ENCODE measurements at places on chromosomes 12 and 14.

DNA sequence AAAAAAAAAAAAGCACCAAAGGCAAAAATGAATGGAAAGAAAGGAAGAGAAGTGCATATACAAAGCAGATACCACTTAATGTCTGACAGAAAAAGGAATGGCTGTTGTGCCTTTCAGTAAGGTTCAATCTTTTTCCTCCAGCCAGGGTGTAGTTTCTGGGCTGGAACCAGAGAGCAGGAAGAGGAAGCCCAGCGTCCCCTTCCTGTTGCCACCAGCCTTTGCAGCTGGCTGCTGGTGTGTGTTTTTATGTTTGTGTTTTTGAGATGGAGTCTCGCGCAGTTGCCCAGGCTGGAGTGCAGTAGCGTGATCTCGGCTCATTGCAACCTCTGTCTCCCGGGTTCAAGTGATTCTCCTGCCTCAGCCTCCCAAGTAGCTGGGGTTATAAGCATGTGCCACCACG lies 64.6 kb upstream of the LTA4H start:
- no peak for DNase-seq

- no peak for DNase-seq
These were observed 42.0 kb upstream of the TOMM20L start for GRCh38 chr14:58353516-58354299.

- DNase-seq = no peak
These were observed 981.0 kb downstream of the TMEM121 start for GRCh38 chr14:106507354-106507753.

- DNase-seq = no peak
These were observed 108.5 kb downstream of the ARF6 start for GRCh38 chr14:50001151-50001998.

DNA sequence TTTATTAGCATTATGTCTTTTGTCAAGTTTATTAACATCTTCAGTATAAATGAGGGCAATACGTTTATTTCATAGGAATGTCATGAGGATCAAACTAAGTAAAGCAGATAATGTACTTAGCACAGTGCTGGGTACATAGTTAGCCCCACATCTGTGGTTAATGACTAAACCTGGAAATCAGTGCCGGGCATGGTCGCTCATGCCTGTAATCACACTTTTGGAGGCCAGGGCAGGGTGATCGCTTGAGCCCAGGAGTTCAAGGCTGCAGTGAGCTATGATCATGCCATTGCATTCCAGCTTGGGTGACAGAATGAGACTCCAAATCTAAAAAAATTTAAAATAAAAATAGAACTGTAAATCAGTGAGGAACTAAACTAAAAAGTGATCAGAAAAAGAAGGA lies 44.8 kb upstream of the GUCY2C start:
- DNase-seq = no peak

DNA sequence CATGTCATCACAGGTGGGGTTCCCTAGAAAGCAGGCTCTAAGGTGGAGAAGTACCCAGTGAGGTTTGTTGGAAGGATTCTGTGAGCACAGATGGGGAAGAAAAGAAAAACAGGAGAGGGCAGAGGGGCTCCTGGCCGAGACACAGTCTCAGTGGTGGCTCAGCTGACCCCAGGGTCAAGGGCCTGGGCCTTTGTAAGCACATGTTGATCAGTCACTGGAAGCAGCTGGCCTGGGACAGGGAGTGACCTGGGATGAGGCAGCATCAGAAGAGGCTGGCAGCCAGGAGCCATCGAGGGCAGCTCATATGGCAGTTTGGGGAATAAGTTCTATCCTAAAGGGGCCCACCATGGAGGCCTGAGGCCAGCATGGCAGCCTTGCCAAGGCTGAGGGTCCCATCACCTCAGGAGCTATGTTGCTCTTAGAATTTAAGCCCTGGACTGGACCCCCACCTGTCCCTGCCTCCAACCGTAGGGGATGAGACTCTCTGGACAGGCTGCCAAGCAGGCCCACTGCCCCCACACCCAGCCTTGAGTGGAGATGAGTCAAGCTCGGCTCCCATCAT lies 6.3 kb upstream of the TMEM179 start:
- DNase-seq = no peak

GRCh38 chr12:112294793-112295192 lies 87.4 kb downstream of the HECTD4 start:
- DNase-seq = no peak

- no peak for DNase-seq
These were observed 283.1 kb downstream of the DPF3 start for GRCh38 chr14:72610831-72611200.

DNA sequence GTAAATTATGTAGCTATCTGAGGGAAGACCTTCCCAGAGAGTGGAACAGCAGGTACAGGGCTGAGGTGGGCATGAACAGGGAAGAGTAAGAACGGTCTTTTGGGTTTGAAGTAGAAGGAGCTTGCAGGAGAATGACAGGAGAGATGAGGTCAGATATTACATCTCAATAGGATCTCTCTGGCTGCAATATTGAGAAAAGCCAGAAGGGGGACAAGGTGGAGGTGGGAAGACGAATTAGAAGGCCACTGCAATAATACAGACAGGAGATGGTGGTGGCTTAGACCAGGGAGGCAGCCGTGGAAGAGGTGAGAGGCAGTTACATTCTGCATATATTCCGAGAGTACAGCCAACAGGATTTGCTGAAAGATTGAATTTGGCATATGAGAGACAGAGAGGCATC lies 310.2 kb downstream of the APAF1 start:
- no peak for DNase-seq

DNA sequence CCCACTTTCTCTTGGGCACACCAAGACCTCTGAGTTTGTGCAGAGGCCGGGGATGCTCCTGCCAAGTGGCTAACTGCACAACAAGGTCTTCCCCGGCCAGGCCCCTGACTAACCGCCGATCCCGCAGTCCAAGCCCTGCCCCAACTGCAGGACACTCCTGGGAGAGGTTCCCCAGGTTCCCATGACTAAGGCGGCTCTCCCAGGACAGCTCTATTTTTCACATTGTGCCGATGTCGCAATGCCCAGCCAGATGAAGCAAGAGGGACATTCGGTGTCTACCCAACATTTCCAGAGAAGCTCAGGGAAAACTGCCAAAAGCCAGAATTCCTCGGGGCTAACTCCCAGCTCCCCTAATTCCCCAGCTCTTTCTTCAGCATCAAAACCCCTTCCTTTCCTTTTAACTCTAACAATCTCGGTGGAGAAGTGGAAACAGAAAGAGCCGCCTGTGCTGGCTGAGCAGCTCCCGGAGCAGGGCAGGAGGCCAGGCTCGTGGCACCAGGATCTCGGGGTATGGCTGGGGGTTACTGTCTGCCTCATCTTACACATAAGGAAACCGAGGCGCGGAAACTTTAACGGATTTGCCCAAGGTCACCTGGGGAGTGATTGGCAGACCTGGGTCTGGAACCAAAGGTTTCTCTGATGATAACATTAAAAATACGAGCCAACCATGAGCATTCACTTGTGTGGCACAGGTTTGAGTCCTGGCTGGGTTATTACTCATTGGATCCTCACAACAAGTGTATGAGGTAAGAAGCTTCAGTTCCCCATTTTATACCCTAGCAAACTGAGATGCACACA lies 318.2 kb downstream of the BCL11B start:
- DNase-seq = no peak

DNA sequence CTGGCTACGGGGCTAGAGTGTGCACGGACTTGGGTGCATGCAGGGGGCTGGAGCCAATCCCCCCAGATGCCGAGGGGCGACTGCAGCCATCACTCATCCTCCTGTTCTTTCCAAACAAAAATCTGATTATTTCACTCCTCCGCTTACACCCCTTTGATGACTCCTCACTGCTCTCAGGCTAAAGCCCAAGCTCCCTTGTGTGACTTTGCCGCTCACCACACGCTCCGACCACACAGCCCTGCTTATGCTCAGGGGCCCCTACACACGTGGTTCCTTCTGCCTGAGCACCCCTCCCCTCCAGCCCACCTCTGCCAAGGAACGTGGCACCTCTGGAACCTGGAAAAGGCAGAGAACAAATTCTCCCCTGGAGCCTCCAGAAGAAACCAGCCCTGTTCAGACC lies 13.7 kb downstream of the CHFR start:
- DNase-seq = no peak

GRCh38 chr14:64059454-64060198 lies 206.8 kb downstream of the SYNE2 start:
- DNase-seq = no peak

DNA sequence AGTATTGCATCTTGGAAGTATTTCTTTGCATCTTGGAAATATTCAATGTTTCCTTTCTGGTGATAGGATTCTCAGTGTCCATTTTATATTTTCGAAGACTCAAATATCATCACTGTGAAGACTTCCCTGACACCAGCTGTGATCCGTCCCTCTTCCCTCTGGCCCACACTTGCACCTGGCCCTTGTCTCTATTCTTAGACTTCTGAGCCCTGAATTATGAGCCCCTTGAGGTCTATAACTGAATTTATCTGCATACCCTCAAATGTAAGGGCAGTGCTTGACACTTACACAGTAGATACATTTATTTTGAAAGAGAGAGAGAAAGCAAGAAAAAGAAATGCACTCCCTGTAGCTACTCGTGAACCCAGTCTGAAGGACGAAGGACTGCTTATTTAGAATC lies 376.7 kb downstream of the ZFP36L1 start:
- DNase-seq = no peak

GRCh38 chr14:66965831-66966230 lies 223.4 kb upstream of the GARIN2 start:
- DNase-seq = peak; percentile 10

- DNase-seq = no peak
These were observed 276.0 kb downstream of the ADGRD1 start for GRCh38 chr12:131229426-131230339.

DNA sequence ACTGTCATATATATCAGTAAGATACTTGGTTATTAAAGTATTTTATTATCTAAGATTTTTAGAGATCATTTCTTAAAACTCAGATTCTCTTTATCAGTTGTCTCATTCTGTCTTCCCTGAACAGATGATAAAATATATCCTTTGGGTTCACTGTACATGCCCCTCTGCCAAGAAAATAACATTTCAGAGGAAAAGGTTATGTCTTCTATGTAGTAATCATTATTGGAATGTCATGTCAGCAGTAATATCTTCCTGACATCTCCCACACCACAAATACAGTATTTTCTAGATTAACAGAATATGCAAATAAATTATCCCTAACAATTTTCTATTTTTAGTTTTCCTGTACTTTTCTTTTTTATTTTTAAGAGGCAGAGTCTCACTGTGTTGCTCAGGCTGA lies 26.0 kb downstream of the BTBD7 start:
- DNase-seq = no peak

DNA sequence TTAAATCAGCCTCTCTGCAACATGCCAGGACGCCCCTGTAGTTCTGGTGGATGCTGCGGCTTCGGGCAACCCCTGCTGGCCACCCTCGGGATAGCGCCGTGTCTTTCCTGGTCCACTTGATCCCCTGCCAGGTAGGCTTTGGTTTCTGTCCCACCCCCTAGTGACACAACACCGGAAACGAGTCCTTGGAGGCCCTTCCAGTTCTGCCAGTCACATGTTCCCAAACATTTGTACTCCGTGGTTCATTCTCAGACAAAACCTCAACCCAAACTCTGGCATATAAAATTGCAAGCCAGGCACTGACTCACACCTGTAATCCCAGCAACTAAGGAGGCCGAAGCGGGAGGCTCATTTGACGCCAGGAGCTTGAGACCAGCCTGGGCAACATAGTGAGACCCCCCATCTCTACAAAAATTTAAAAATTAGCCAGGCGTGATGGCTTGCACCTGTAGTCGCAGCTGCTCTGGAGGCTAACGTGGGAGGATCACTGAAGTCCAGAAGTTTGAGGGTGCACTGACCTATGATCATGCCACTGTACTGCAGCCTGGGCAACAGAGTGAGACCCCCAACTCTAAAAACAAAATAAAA lies 37.0 kb downstream of the RASAL1 start:
- peak; percentile 48 for DNase-seq

GRCh38 chr14:23895480-23895879 lies 58.1 kb upstream of the DHRS4 start:
- DNase-seq = no peak

DNA sequence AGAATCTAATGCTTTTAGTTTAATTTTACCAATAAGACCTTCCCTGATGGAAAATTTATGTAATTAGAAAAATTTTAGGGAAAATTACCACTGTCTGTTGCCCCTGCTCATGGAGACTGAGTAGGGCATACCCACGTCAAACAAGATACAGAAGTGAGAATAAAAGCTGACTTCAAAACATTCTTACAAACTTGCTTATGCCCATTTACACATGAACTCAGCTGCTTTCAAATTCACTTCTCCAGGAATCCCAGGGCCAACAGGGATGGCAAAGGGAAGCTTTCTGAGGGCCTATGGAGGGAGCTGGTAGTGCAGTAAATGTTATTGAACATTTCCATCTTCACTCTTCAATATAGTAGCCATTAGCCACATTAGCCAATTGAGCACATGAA lies 4.8 kb upstream of the NINJ2 start:
- DNase-seq = no peak

DNA sequence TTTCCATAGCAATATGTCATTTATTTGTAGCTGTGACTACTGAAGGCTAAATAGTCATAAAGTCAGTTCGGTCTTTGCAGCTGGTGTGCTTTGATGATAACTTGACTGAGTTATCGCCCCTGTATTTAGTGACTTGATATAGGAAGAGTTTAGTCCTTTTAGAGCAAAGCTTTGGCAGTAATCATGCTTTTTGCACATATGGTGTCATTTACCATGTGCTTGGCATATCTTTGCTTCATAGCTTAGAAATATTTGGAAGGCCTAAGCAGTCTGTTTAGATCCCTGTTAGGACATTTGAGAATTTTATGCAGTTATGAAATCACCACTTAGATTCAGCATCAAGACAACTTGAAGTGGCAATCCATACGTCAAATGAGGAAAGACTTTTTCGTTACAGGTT lies 31.6 kb downstream of the POLR3B start:
- no peak for DNase-seq

GRCh38 chr14:60807971-60808370 lies 73.4 kb downstream of the MNAT1 start:
- DNase-seq = no peak

DNA sequence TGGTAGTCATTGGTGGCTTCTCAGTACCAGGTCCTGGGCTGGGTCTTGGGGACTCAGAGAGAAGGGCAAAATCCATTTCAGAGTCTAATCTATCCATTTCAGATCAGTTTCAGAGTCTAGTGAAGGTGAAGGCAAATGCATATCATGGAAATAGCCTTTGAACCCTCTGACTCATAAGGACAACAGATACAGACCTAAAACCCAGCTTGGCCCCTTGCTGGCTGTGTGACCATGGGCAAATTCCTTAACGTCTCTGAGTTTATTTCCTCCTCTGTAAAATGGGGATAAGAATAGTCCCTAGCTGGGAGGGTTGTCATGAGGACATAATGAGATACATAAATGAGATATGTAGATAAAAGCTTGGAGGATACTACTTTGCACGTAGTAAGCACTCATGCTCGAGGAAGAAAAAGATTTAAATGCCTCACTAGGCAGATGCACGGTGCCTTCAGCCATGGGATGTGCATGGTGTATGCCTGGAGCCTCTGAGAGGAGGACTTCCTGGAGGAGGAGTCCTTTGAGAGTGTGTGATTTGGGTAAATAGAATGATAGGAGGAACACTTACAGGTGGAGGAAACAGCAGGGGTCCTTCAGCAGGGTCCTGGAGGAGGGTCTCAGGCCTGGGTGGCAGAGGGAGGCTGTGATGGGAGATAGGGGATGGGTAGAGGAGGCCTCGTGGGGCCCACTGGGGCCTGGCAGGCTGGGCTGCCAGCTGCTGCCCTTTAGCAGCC lies 8.0 kb downstream of the DTX1 start:
- DNase-seq = no peak

- no peak for DNase-seq
These were observed 68.7 kb downstream of the PTPRQ start for GRCh38 chr12:80512781-80513180.
